ENCODE measurements at places on chromosomes 7 and 10. TPM values are rescaled to one million over a fixed set of nuclear protein-coding genes. Genes with fewer than 3 reads are reported as not detected.
A peak's percentile ranks its signal among the peaks of the same experiment; 100 is the strongest.

DNA sequence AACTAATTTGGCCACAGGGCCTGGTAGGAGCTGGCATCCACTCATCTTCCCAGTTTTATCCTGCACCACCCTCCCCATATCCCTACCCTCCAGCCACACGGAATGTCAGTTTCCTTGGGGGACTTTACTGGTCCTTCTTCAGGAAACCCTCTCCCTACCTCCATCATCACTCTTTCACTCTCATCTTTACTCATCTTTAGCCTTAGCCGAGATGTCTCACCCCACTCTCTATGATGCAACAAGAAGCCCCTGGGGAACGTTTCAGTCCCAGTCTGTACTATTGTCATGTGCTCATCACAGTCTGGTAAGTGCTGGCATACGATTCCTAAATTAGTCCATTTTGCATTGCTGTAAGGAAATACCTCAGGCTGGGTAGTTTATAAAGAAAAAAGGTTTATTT is 34.9 kb upstream of the TMEM248 start:
- DNase-seq: no peak

- no peak for DNase-seq
Measured at GRCh38 chr10:1774796-1775195, 37.5 kb upstream of the ADARB2 start.

GRCh38 chr10:110216942-110217661 is 9.7 kb downstream of the MXI1 start:
- DNase-seq: no peak

DNA sequence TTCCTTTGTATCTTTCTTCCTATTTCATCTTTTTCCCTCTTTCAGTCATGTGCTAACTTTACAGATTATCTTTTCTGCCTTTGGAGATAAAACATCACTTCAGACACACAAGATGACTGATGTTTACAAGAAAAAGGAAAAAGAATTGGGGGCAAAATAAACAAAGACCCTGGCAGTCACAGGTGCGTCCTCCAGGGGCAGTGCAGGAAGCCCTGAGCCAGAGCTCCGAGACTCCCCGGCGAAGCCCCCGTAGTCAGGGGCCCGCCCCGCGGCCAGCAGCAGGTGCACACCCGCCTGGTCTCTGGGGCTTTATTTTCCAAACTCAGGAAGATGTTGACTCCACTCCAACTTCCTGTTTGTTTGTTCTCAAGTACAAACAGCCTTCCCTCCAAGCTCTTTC is 10.2 kb downstream of the STK32C start:
- DNase-seq: no peak

DNA sequence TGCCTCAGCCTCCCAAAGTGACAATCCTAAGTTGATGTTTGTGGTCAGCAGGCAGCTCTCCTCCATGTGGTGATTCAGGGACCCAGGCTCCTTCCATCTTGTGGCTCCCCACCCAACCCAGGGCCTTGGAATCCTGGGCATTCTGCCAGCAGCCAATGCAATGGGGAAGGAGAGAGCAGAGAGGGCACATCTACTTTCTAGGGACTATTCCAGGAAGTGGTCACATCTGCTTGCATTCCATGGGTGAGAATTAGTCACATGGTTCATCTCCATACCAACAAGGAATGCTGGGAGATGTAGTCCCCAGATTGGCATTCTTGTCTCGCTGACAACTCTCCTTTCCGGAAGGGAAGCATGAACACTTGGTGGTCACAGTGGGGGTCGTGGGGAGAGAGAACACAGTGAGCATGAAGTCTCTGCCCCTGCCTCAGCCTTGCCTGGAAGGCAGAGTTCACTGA is 9.9 kb upstream of the SRRM3 start:
- peak; percentile 62 for DNase-seq

DNA sequence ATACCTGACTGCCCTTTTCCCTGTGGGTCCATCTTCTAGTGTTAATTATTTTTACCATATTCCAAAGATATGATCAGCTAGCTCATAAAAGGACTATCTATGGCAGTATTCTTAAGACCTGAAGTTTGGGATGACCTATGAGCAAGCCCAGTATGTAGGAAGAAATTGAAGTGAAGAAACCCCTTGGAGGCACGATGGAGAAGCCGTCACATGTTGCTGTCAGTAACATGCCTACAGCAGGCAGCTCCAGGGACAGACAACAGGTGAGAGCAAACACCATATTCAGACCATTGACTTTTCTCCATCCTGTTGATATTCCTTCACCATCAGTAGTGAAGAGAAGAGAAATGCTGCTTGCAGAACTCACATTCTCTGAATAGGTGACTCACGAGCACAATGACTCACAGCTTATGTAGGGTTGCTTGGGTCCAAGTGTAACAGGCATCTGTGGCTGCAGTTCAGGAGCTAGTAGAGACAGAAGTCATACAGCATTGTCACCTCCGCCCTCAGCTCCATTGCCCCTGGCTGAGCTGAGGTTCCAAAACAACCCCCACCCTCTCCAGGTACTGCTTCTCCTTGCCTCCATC is 8.4 kb upstream of the LYZL2 start:
- peak; percentile 24 for DNase-seq

DNA sequence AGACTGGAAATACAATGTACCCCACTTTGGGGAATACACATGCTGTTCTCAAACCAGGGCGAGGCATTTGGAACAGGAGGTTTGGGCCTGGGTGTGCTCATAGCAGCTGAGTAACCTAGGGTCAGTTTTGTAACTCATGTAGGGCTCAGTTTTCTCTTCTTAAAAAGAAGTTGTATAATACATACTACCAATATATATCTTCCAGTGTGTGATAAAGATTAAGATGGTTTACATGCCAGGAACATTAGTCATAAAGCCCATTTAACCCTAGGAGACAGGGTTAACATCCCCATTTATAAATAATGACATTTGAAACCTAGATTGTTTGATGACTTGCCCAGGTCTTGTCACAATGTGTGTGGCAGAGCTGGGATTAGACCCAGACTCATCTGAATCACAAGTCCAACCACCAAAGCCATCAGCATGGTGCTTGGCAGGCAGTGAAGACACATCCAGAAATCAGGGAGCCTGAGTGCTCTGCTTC is 6.0 kb downstream of the AKR1B10 start:
- no peak for DNase-seq

DNA sequence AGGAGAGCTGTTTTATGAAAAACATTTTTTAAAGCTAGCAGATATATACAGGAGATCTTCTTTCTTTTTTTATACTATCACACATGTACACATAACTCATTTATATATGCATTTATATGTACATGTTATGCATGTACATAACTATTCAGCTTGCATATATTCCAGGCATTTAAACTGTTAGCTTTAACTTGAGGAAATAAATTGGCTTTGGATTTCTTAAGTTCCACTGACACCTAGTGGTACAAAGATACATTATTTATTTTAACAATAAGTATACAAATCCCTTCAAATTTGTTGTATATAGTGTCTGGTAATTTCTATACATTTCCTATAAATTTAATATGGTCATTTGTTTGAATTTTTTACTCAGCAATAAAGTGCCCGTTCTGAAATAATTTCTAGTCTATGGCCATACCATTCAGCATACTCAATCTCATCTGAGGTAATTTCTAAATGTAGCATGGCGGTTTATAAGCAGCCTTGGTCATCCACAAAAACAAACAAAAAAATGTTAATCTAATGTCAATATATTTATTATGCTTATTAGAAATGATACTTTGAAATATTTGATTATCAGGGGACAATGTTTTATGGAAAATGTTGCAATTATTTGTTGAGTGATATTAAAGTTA is 11.6 kb downstream of the ZDHHC6 start:
- DNase-seq: no peak

- no peak for DNase-seq
Measured at GRCh38 chr10:36177071-36177470, 535.0 kb upstream of the FZD8 start.

Gene ANKRD7
- total RNA-seq: not detected

DNA sequence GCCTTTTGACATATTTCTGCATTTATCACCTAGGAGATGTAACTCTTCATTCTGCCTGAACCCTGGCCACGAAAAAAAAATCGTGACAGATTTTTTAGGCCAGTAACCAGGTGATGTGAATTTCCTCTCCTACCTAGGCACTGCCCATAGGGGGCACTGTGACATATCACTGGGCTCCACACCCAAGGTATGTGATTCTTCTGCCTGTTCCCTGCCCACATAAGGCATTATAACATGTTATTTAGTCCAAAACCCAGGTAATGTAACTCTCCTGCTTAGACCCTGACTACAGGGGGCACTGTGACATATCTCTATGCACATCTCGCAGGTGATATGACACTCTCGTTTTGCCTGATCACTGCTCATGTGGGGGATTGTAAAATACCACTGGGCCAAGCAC is 29.5 kb upstream of the ZNF107 start:
- DNase-seq: no peak

Gene ATXN7L1
- 8.9 TPM for total RNA-seq

DNA sequence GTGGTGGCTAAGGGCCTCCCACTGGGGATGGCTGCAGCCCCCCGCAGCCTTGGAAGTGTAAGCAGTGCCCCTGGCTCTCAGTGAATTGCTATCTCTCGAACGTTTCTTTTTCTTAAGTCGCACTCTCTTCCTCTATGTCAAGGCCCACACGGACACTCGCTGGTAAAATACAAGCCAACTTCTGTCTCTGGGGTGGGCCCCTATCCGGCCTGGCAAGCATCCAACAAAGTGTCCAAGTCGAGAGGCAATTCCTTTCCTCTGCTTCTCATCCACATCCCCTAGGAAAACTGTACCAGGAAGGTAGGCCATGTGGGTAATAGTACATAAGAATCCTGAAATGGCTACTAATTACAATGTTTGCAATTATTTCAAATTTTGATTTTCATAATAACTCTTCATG is 194.9 kb upstream of the MGMT start:
- no peak for DNase-seq

Gene SORCS1
- 2.7 TPM for total RNA-seq

Gene ZNF365
- not detected for total RNA-seq

- no peak for DNase-seq
Measured at GRCh38 chr10:15745751-15746150, 26.0 kb upstream of the ITGA8 start.

Gene TLX1
- total RNA-seq: 0.33 TPM

DNA sequence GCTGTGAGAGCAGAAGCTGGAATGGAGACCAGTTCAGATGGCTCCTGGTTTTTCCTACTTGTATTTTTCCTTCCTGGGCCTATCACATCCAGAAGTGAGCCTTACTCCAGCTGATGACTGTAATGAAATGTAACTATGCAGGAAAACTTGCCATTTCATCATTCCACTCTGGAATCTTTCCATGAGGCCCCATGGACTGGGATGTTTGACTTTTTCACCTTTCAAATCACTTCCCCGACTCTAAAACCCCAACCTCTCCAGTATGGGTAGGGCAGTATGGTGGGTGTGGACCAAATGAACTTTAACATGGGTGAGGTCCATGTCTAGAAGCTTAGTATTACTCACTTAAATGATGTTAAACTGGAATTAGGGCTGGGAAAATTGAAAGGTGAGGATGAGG is 40.3 kb upstream of the DLD start:
- no peak for DNase-seq

Gene DENND2A
- total RNA-seq: not detected

Gene C10orf143
- 0.33 TPM for total RNA-seq

- DNase-seq: no peak
Measured at GRCh38 chr7:67348171-67348570, 351.5 kb downstream of the TYW1 start.

GRCh38 chr7:155471718-155472117 is 13.8 kb downstream of the EN2 start:
- DNase-seq: no peak

DNA sequence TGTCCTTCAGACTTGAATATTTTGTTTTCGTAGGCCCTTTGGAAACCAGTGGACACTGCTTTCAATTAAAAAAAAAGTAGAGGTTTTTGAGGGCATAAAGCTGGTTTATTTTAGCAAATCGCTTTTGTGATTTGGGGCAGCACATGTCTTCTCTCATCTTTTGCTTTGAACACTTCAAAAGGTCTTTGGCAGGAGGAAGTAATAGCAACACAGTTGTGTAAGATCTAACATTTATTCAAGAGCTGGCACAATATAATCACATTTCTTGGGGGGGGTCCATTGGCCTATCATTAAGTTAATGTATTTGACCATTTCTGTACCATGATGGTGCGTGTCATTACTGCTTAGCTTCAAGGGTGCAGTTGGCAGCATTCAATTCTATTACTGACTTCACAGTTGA is 42.4 kb downstream of the DYNC1I1 start:
- DNase-seq: no peak

- DNase-seq: no peak
Measured at GRCh38 chr10:909831-910230, 21.7 kb downstream of the LARP4B start.

Gene CLCN1
- total RNA-seq: not detected

All from K562 (cell line).